Vagina (tissue), 2 donors: ENCODE measurements at places on chromosomes 7 and 10. TPM values are rescaled to one million over a fixed set of nuclear protein-coding genes. Genes with fewer than 3 reads are reported as not detected.

DNA sequence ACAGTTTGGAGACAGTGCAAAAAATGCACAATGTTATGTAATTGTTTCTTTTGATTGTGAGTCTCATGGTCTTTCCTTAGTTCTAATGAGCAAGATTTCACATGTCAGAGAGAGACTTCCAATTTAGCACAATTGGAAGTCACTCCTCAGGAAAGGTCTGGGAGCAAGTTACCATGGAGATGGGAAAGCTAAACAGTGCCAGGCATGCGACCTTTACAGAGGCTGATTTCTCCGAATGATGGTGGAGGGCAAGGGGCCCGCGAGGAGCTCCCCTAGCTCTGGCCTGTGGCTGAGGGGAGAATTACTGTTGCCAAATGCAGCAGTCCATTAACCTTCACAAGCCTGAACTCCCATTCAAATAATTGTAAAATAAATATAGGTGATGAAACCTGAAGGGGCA lies 59.3 kb downstream of the CDCA7L start:
- no peak for DNase-seq

DNA sequence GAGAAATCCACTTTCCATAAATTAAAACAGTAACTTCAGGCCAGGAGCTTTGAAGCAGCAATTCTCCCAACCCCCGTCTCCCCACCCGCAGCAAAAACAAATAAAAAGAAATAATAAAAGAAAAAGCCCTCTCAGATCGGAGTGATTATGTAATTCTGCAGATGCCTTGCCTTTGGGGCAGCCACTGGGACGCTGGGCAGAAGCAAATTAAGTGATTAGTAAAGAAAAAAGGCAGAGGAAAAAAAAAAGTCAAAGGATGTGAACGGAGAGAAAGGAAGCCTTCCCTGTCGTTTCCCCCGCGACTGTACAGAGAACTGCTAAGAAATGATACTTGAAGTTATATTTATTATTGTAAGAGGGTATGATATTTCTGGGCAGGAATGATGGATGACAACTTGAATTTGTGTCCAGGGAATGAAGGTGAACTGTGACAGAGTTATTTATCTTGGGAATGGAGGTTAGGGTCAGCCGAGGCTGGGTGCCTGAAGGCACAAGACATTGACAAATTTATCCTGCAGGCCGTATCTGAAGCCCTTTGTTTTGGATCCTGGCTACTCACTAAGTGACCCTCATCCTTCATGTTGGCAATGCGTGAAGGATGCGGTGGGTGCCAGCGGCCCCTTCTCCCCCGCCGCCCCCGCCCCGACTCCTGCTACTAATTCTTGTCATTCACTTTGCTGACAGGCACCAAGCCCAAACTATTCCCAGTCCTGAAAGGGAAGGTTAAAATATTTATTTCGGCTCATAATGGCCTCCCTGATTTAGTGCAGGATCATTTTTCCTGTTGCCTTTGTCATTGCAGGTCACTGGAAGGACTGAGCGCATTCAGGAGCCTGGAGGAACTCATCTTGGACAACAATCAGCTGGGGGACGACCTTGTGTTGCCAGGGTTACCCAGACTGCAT lies 604.0 kb downstream of the LRMDA start:
- DNase-seq, result no peak

DNA sequence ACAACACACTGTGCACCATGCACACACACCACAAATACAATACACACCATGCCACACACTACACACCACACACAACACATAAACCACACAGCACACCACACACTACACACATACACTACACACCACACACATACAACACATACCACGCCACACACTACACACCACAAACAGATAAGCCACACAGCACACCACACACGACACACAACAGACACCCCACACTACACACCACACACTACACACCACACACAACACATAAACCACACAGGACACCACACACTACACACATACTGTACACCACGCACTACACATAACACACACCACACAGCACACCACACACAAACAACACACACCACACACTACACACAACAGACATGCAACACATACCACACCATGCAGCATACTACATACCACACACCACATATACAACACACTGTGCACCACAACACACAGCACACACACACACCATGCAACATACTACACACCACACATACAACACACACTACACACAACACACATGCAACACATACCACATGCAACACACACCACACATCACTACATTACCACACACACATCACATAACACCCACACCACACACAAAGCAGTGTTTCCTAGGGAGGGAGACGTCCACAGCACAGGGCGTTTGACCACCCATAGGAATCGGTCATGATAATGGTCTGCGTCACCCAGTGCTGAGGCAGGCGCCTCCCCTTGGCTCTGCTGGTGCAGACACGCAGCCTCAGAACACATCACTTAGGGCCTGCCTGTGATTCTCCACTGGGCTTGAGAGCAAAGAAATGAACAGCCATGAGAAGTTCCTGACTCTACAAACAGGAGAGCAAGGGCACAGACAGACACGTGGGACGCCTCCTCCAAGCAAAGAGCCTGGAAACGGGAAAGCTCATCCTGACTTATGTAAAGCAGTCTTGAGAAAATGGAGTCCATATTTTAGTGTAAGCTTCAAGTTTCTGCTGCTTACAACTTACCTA lies 458.3 kb downstream of the PTPRN2 start:
- no peak for DNase-seq

DNA sequence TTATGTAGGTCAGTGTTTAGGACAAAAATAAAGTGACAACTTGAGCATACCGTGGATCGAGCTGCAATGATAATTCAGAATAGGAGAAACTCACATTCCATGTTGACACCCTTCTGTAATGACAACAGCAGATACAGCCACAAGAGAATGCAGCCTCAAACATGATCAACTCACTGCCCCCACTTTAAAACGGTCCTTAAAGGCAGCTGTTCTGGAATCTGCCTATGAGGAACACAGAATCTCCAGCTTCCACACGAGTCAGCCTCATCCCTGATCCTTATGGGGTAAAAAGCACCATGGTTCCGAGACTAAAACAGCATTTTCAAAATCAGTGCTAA lies 32.5 kb upstream of the DAGLB start:
- no peak for DNase-seq

Gene ABCB1
- total RNA-seq, result 2.9 TPM

DNA sequence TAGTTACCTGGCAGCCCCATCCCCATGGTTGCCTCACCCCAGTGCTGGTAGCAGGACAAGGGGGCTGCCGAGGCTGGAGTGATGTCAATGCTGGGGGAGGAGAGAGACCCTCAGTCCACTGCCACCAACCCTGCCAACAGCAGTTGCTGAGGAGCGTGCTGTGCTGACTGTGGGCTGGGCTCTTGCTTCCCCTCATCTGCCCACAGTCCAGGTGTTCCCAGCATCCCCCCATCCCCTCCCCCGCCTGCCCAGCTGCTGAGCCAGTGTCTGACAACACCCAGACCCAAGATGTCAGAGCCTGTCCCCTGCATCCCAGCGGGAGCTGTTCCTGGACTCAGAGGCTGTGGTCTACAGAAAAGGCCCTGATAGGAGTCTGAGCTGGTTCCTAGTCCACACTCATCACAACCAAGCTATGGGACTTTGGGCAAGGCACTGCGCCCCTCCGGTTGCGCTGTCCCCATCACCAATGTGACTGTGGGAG lies 14.6 kb upstream of the PSAP start:
- DNase-seq, result no peak

DNA sequence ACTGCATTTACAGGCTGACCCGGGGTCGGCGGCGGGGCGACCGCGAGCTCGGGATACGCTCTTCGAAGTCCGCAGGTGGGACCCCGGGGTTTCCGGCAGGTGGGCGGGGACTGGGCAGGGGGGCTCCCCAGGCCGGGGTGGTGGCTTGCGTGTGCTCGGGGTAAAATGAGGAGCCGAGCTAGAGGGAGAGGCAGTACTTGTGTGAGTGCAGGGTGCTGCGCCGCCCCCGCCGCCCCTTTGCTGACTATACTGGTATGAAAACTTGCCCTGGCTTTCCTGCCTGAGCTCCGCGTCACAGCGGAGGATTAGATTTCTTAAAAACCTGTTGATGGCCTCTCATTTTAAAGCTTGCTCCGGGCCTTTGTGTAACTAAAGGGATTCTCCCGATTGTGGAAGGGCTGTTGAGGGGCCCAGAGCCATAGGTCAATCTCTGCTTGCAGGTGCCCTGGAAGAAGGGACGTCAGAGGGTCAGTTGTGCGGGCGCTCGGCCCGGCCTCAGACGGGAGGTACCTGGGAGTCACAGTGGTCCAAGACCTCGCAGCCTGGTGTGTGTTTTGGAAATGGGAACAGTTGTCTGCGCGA lies 488 bp downstream of the ARMC10 start:
- peak; percentile 87 for DNase-seq

GRCh38 chr10:45006276-45007030 lies 5.7 kb downstream of the ZNF22 start:
- DNase-seq, result no peak

DNA sequence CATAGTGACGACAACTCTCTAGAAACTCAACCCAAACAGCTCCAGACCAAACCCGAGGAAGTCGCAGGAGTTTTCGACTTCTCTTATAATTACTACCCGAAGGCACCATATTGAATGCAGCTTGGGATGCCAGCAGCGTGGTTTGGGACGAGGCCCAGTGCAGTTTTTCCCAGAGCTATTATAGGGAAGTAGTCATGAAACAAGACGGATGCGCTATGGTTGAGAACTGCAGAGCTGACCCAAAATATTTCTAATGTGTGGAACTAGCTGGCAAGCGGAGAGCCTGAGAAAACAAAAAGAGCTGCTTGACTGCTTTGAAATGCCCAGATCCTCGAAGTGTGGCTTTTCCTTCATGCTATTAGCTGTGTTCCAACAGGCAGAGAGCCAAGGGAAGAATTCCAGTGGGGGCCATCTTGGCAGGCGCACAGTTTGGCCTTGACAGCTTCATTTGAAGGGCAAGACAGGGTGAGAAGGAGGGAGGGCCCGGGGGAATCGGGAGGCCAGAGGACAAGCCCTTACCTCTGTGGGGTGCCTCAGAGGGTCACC lies 122.7 kb downstream of the CUL2 start:
- DNase-seq, result no peak

DNA sequence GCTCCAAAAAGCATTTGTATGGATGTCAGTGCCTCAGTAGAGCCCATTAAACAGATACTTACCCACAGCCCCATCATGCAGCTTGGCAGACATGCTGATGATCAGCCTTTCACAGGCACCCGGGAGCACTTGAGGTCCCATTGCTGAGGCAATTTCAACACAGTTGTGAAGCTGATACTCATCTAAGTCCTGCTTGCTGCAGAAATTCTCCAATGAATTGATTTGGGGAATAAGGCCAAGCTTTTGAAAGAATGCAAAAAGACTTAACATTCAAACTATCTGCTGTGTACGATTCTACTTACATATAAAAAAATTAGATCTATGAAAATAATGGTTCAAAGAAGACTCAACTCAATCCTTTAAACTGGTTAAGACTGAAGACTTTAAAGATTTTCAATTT lies 60.5 kb downstream of the LAMB4 start:
- no peak for DNase-seq

DNA sequence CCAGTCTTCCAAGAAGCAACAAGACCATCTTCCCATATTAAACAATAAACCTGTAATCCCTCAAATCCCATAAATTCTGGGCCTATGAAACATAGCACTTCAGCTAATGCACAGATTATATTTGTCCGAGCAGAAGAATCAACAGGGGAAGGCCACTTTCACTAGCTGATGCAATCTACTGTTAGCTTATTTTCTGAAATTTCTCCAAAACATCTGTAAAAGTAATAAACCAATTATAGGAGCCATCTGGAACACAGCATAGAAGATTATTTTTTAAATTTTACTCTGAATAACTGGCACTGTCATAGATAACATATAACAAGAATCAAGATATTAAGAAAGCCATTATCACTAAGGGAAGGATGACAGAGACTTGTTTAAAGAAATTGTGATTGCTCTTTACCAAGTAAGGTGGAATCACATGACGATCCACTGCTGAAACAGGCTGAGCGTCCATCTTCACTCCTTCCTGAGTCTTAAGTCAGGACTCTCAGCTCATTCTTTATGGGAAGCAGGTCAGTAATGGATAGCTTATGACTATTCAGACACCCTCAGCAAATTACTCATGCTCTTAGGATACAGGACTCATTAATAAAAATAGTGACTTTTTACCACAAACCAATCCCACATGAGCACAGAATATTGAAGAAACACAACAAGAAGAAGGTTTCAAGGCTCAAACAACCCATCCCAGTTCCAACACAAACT lies 719.5 kb downstream of the XPNPEP1 start:
- no peak for DNase-seq

Gene CHCHD1
- total RNA-seq, result 19.6 TPM

DNA sequence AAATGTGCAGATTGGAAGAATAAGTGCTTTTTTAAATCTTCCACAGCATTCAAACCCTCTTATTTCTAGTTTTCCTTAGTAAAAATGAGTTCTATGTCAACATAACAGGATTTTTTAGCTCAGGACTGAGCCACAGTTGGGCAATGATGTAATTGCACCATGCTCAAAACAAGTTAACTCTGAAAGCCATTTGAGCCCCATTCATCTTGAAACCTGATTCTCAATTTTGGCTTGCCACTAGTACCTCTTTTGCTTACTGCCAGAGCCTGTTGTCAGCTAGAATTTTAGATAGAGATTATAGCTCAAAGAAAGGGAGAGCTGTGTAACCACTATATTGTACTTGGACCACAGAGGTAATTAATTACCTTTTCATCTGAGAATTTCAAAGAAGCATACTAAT lies 1028.5 kb upstream of the PHF14 start:
- no peak for DNase-seq

- no peak for DNase-seq
Measured at GRCh38 chr10:100469756-100470155, 6.9 kb downstream of the WNT8B start.

GRCh38 chr7:23020742-23021401 lies 6.9 kb upstream of the HYCC1 start:
- DNase-seq, result no peak

DNA sequence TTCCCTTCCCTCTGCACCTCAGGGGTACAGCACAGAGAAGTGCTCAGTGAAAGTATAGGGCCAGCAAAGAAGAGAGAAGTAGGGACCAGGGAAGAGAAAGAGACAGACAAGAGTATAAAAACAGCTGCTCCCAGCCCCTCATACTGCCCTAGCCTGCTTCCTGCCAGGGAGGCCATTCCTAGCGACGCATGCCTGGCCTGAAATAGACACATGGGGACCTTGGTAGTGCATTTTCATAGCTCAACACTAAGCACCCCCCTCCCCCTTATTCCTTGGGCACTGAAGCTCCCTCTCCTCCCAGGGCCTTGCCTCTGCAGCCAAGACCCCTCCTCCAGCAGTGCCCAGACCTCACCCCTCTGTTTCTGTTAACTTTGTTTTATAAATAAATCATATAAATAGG lies 64.7 kb downstream of the ZMIZ1 start:
- no peak for DNase-seq

GRCh38 chr10:88672041-88672440 lies 7.8 kb downstream of the LIPF start:
- DNase-seq, result no peak

DNA sequence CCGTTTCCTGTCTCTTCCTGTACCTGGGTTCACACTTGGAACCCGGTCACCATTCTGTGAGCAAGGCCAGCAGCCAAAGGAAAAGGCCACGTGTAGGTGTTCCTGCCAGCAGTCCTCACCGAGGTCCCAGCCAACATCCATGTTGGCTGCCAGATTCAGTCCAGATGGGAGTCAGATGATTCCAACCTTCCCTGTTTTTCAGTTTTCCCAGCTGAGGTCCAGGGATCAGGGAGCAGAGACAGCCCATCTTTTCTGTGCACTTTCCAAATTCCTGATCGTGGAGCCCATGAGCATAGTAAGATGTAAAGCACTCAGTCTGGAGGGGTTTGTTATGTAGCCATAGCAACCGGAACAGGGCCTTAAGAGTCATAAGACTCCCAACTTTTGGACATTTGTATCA lies 3.9 kb upstream of the PVRIG start:
- no peak for DNase-seq

Gene AVPI1
- total RNA-seq, result 125 TPM
